Stimulated activated CD4-positive, alpha-beta T cell treated with anti-CD3 and anti-CD28 coated beads, Interleukin-15, amount 100 ng/mL, for 1 hour (primary cell): ENCODE measurements at places on chromosomes 7 and 10.

DNA sequence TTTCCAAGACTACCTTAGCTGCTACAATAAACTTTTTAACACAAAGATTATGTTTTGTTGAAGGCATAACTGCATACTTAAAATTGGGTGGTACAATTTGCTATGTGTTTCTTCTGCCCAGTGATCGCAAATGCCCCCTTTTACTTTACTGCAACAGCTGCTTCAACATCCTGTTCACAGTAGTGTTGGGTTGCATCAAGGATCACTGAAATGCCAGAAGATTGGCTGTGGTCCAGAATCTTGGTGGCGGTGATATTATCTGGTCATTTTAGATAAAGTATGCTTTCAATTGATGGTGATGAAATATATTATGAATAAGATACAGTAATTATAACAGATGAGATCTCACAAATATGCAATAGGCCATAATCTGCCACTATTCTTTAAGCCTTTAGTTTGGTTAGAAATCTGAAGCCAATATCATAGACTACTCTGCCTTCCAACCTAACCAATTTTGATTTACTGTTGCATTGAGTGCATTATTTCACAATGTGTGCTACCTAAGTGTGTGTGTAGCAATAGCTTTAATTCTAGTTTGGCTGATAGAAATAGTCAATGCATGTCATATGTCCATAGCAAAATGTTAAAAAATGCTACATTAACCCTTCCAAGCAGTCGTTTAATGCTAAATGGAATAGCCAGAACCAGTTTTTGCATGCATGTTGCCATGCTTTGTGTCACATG is 29.8 kb upstream of the ING3 start:
- DNase-seq = no peak

GRCh38 chr10:543131-543530 is 146.3 kb downstream of the DIP2C start:
- no peak for DNase-seq

- DNase-seq = no peak
These were observed 158.9 kb upstream of the FRMD4A start for GRCh38 chr10:14489522-14490177.

DNA sequence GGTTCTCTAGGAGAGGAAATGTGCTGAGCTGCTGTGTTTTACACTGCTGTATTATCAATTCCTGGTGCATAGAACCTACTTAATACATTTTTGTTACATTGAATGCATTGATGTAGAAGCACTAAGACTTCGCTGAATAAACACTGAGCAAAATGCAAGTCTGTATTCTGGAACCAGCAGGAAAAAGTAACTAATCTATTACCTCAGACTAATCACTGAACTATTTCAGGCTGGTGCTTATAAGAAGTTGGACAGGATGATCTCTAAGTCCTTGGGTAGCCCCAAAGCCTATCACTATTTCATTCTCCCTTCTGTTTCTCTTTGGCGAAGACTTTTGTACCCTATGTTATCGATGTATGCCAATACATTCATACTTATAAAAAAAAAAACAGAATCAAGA is 87.2 kb upstream of the LRRTM3 start:
- DNase-seq = no peak

DNA sequence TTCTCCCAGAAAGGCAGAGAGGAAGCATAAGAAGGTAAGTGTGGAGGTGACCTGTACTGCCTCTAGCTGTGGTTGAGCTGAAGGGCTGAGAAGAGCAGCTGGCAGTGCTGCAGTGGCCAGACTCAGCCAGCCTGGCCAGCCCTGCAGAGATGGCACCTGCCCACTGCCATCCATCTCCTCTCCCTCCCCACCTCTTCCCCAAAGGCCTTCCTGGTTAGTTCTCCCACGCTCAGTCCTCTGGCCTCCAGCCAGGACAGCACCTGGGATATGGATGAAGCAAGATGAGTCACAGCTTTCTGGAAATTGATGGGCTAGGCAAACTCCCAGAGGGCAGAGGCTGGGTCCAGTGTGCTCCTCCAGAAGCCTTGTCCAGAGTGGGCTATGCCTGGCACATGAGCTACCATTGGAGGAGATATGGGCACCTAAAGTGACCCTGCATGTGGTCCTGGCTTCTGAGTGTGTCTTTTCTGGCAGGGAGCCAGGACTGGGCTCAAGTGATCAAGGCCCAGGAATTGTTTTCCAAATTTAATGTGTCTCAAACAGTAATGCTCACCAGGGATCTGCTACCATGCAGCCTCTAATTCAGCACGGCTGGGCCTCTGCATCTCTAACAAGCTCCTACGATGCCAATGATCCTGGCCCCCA is 81.0 kb upstream of the CACUL1 start:
- no peak for DNase-seq

DNA sequence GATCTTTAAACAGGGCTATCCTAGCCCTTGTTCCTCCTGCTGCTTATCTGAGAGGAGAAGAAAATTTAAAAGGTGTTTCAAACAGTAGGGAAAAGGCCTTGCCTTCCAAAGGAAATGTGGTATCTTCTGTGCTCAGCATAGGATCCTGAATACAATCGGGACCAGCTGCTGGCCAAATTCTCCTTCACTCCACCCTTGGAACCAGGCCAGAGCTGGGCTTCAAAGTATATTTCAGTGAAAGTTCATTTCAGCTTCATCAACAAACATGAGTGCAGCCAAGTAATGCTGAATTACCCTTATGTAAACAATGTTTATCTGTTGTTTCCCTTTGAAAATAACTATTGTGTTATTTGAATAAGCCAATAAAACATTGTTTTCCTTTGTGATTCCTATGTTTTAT is 146.5 kb upstream of the MEOX2 start:
- no peak for DNase-seq

DNA sequence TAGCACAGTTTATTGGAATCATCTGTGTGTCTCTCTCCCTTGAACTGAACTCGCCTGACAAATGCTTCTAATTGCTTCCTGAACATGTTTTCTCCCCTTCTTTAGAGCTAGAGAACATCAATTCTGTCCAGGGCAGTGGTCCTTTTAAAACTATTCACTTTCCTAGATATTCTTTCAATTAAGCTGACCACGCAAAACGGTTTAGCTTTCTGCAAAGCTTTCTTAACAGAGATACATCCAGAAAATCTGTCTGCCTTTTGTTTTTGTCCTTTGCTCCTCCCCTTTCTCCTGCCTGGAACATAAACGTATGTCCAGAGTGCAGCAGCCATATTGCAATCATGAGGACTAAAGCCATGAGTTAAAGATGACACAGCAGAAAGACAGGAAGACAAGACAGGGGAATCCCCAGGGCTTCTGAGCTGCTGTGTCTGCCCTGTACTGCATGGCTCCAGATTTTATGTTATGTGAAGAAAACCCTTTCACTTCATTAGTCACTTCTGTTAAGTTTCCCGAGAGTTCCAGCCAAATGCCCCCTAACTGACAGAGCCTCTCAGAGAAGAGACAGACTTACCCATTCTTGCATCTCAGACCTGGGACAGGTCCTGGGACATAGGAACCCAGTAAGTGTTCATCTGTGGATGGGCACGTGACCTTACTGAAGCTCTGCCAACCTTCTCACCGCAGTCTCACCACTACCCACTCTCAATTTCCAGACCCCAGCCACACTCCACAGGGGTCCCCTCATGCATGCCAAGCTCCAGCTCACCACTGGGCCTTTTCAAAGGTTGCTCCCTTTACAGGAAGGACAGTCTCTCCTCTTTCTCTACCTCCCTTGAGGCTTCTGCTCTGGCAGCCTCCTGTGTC is 35.0 kb upstream of the CPXM2 start:
- no peak for DNase-seq

- DNase-seq = no peak
These were observed 45.5 kb downstream of the CLEC2L start for GRCh38 chr7:139568813-139569490.

- DNase-seq = no peak
These were observed 768.8 kb downstream of the GRM8 start for GRCh38 chr7:126483972-126484371.

DNA sequence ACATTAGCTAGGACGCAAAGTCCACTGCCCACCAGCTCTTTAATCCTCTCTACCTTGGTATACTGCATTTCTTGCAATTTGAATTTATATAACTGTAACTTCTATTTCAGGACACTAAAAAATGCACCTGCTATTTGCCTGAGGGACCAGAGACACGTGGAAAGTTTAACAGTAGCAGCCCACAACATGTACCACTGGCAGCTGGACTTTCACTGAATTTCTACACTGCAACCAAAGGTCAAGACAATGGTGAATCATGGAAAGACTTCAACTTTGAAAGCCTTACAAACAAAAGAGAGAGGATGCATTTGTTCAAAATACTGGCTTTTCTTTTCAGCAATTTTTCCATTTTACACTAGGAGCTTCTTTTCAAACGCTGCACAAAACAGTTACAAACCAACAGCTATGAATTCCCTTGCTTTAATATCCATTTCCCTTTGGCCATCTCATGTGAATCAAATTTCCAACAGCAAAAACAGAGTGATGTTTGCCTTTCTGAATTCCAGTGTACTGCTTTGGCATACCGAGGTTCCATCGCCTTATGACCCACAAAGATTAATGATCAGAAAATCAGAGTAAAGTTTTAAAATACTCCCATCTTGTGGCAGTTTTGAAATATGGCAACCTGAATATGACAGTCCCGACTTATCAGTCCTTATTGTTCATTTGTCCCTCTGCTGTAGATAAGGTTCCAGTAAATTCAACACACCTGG is 29.9 kb upstream of the HNRNPH3 start:
- no peak for DNase-seq

GRCh38 chr10:128739930-128740329 is 613.7 kb upstream of the MKI67 start:
- DNase-seq = no peak

- DNase-seq = no peak
These were observed 18.7 kb downstream of the HSPA12A start for GRCh38 chr10:116723428-116724281.

GRCh38 chr7:127870231-127870907 is 160.9 kb downstream of the LRRC4 start:
- DNase-seq = no peak

- DNase-seq = no peak
These were observed 60.7 kb downstream of the VCL start for GRCh38 chr10:74058658-74059057.

DNA sequence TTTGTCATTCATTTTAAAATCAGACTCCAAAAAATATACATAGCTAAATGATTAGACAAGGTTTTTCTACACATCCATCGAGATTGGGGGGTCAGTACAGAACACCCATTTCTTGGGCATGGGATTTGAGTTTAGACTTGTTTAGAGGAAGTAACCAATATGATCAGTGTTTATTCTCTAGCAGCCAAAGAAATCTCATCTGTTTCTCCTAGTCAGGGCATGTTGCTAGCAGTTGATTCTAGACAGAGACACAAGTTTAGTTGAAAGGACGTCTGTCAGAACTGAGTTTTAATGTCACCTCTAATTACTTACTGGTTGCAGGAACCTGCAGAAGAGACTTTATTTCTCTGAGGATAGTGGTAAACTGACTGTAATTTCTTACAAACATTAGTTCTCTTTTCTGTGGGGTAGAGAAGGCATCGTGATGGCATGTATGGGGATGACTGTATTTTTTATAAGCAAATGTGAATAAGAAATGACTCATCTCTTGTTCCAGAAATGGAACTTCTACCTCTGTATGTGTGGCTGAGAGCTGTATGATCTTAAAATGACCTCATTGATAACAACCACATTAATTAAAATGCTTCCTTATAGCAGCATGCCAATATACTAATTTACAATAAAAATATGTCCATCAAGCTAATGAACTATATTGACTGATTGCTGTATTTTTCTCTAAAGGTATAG is 30.6 kb upstream of the RHOBTB1 start:
- no peak for DNase-seq

GRCh38 chr7:110418659-110419280 is 672.2 kb upstream of the LRRN3 start:
- DNase-seq = no peak

DNA sequence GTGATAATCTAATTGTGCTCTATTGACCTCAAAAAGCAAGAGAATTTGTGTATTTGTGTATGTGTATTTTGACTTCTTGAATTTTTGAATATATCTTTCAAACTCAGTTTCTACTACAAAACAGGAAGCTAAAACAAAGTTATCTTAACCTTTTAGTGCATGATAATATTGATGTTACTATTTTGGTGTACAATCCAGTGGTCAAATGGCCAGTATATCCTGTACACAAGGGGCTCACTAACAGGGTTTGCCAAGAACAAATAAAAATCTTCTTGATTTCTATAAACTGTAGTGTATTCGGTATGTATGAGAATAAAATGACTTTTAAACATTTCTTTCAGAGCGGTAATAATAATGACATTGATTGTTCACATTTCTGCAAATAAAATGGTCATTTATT is 69.6 kb downstream of the FOXP2 start:
- no peak for DNase-seq

- peak; percentile 36 for DNase-seq
These were observed 109.8 kb downstream of the SH3PXD2A start for GRCh38 chr10:103745341-103746247.
